ENCODE measurements at places on chromosomes 5 and 9.

DNA sequence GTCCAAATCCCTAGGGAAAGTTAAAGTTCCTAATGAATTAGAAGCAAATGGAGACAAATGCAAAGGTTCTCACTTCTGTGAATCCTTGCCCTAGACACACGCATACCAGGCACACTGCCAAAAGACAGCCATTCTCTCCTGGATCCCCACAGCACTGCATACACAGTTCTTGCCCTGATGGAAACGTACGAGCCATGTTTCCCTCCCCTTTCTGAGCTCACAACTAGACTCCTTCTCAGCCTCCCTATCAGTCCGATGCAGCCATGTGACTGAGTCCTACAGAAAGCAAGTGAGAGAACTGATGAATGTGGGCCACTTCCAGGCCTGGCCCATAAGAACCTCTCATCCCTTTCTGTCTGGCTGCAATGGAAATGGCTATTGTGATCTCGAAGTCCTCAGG is 92.0 kb downstream of the ZNF608 start:
- no peak for DNase-seq

- DNase-seq, result no peak
These were observed 18.0 kb upstream of the DUSP1 start for GRCh38 chr5:172788771-172789686.

GRCh38 chr9:4277531-4277991 is 22.3 kb downstream of the GLIS3 start:
- no peak for DNase-seq

DNA sequence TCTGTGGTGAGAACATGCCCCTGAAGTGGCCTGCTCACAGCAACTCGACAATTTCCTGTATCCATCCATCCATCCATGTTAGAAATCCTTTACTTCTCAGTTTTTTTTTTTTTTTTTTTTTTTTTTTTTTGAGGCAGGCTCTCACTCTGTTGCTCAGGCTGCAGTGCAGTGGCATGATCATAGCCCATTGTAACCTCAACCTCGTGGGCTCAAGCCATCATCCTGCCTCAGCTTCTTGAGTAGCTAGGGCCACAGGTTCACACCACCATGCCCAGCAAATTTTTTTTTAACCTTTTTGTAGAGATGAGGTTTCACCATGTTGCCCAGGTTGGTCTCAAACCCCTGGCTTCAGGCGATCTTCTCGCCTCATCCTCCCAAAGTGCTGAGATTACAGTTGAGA is 259.1 kb downstream of the ARHGAP26 start:
- DNase-seq, result no peak

- no peak for DNase-seq
These were observed 490.2 kb downstream of the EBF1 start for GRCh38 chr5:158609333-158610050.

DNA sequence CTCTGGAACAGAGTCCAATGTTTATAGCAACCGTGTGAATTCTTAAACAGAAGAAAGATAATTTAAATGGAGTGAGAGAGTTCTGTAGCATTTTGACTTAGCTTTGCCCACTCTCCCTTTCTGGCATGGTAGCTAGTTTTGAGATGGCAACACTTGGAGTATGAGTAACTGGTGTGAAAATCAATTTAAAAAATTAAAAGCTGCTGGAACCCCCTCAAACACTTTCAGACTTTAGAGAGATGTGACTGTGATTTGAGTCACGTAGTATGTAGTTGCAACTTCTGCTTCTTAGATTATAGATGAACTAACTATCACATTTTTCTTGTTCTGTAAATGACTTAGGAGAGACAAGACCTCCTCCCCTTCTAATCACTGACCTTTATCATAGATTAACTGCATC is 2309.5 kb upstream of the C9orf72 start:
- DNase-seq, result no peak

DNA sequence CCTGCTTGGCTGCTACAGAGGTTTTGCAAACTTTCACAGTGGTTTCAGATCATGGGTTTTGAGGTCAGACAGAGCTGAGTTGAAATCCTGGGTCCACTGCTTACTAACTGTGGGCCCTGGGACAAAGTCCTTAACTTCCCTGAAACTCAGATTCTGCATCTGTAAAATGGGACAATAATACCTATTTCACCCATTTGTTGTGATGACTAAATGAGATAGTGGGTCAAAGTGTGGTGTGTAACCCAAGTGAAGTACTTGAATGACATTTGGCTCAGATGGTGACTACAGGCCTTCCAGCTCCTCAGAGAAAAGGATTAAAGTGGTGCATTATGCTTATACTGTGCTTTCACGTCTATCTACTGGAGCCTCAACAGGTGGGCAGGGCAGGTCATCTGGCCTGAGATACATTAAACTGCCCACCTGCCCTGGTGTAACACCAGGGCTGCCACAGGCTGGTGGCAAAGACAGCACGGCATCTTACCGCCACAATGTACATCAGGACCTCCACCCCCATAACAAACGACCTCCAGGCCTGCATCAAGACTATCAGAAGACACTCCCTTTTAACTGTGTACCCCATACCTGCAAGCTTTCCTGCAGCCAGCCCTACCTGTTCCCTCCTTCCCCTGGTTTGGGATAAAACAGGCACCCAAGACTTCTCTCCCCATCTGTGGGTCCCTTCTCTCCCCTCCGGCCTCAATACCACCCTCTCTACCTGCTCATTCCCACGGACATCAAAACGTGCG is 846 bp upstream of the TRAF1 start:
- peak; percentile 78 for DNase-seq

DNA sequence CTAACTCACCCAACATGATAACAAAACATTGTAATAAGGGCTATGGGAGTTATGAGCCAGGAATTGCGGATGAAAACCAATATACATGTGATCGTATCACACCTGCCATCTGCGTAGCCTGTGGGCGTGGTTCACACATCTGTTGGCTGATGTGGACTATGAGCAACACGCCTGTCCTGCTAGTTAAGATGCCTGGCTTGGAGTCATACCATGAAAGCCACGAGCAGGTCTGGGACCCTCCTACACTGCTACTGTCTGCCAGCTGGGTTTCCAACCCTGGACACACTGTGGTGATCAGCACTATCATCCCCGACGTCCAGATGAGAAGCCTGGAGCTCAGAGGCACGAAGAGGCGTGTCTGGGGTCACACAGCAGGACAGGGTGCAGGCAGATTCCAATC is 40.2 kb downstream of the STK10 start:
- no peak for DNase-seq

DNA sequence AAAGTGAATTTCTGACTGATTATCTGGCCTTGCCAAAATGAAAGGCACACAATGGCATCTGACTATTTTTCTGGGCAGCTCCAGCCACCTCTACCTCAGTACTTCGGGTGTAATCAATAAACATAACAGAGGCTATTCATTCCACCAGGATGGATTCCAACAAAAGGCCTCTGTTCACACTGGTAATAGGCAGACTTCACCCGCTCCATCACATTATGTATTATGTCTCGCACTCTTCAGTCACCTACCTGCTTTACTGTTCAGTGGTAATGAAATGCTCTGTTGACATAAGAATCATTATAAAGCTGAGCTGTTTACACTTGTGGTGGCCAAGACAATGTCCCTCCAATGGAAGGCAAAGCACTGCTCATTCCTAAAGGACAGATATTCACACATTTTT is 1333.7 kb upstream of the WWC1 start:
- no peak for DNase-seq

GRCh38 chr5:68950930-68951329 is 142.9 kb upstream of the SLC30A5 start:
- no peak for DNase-seq

GRCh38 chr9:127336506-127337352 is 60.2 kb upstream of the SLC2A8 start:
- DNase-seq, result no peak

DNA sequence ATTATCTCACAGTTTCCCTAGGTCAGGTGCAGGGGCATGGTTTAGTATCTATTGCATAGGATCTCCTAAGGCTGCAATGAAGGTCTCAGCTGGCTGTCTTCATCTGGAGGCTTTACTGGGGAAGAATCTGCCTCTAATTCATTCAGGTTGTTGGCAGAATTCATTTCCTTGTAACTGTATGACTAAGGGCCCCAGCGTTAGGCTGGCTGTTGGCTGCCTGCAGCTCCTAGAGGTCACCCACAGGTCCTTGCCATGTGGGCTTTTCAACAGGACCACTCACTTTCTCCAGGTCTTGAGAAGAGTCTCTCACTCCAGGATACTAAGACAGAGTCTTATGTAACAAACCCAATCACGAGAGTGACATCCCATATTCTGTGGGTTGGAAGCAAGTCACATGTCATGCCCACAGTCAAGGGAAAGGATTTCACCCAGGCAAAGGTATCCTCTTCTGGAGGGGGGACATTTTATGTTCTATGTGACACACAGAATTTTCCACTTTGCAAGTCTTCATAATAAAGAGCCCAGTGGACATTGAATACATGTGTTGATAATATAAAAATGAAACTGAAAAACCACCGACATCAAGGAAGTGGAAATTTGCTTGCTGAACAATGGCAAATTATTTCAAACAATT is 38.2 kb downstream of the HMHB1 start:
- DNase-seq, result no peak

DNA sequence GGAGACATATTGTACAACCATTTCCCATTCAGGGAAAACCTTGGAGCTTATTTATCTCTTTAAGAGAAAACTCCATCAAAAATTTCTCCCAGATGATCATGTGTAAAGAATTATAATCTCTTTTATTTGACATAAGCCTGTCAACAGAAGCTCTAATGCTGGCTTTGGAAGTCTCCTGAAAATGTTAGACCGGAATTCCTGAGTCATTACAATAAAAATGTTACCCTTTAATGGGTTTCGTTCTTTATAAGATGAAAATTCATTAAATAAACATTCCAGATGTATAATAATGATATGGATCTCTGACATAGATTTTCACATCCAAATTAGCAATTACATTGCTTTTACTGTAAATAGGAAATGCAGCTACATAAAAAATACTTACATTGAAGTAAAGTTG is 1036.4 kb downstream of the EFNA5 start:
- no peak for DNase-seq

DNA sequence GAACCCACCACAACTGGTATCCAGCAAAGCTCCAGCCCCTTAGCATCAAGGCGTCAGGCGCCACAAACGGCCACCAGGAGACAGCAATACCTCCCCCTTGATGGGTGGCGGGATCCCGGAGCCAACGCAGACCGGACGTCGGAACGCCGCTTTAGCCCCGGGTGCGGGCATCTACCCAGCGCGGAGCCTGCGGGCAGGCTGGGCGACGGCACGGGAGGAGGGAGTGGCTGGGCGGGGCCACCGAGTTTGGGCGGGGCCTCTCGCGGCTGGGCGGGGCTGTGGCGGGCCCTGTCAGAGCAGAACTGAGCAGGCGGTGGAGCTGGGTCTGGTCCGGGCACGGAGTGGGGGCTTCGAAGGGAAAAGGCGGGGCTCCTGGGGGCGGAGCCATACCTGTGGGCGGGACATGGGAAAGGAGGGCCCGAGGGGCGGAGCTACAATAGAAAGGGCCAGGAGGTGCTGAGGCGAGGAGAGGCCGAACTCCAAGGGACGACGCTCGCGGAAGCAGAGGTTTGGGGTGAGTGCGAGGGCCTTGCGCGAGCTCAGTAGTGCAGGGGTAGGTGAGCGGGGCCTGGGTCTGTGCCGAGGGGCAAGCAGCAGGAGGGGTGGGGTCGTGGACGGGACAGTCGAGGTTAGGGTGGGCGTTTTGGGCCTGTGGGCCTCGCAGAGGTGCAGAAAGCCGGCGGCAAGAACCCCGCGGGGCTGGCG is 40.2 kb upstream of the GARNL3 start:
- peak; percentile 82 for DNase-seq

DNA sequence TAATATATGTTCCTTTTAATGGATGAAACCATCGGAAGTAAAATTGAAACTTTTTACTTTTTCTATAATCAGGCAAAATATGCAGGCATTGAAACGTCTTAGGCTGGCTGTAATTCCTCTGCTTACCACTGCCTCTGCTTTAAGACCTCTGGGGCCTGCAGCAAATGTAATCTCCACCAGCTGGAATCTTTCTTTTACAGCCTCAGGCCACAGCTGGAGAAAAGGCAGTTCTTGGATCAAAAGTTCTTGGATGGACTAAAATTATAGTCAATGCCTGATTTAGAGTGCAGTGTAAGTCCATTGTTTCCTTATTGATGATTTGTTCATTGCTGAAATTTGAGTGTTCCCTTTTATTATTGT is 396.7 kb downstream of the KCTD16 start:
- no peak for DNase-seq

- DNase-seq, result no peak
These were observed 521.3 kb upstream of the TRPC7 start for GRCh38 chr5:136886608-136887007.

DNA sequence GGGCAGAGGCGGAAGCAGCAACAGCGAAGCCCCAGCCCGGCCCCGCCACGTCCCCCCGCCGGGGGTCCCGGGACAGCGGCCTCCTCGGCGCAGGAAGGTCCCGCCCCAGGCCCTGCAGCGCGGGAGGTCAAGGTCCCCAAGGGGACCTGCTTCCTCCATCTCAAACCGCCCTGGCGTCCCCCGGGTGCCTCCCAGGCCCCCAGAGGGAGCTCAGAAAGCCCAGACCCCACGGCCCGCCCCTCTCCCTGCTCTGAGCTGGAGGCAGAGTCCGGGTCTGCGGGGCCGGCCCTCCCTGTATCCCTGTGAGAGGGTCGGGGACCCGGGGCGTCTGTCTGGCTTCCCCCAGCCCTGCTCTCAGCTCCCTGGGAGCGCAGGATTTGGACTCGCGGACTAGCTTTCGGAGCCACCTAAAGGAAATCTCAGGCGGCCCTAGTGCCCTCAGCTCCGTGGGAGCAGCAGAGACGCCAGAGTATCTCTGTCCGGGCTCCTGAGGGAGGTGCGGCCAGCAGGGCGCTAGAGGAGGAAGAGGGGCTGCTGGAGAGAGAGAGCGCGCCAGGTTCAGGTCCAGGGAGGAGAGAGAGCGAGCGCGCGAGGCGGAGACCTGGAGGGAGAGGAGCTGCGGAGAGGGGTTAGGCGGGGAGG is 30.7 kb downstream of the EXOC3 start:
- no peak for DNase-seq

GRCh38 chr5:136115183-136115865 is 17.3 kb upstream of the SMAD5 start:
- peak; percentile 21 for DNase-seq

DNA sequence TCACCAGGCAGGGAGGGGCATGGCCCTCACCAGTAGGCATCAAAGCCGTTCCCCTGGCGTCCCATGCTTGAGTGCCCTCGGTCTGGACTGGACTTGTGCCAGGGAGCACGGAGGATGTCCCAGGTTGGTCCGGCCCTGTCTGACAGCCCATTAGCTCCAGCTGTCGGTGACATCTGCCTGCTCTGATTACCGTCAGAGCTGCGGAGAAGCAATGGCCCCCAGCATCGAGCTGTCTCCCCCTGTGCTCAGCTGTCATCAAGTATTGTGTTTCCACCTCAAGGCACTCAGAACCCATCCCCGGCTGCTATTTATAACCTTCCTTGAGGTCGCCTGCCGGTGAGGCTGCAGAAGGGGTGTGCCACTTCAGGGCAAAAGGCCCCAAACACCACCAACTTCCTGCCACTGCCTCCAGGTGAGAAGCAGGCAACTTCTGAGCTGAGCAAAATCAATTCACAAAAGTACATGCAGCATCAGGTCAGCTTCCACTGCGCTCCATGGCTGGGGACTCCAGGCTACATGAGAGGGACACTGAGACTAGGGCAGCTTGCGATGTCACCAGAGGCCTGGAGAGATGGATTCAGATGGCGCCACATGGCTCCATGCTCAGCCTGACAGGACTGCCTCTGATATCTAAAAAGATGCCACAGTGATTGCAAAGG is 142.7 kb downstream of the C5orf15 start:
- no peak for DNase-seq

- DNase-seq, result no peak
These were observed 24.8 kb upstream of the DENND1A start for GRCh38 chr9:123954518-123955280.
